ENCODE measurements at places on chromosomes 1 and 21. TPM values are rescaled to one million over a fixed set of nuclear protein-coding genes. Genes with fewer than 3 reads are reported as not detected.

DNA sequence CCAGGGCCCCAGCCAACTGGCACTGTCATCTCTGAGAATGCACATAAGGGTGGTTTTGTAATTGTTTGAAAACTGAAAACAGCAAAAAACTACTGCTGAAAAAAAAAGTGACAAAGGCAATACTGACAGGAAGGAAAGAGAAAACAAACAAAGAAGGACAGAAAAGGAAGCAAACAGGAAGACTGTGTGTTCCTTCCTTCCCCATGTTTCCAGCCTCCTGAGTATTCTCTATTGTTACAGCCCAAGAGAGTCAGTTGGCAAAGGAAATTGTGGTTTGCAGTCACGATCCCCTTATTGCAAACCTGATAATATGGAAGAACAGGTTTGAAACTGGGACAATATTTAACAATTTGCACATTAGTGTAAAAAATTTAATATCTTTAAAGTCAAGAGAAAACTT, 1177.6 kb downstream of the PLA2G4A start:
- DNase-seq, result no peak

DNA sequence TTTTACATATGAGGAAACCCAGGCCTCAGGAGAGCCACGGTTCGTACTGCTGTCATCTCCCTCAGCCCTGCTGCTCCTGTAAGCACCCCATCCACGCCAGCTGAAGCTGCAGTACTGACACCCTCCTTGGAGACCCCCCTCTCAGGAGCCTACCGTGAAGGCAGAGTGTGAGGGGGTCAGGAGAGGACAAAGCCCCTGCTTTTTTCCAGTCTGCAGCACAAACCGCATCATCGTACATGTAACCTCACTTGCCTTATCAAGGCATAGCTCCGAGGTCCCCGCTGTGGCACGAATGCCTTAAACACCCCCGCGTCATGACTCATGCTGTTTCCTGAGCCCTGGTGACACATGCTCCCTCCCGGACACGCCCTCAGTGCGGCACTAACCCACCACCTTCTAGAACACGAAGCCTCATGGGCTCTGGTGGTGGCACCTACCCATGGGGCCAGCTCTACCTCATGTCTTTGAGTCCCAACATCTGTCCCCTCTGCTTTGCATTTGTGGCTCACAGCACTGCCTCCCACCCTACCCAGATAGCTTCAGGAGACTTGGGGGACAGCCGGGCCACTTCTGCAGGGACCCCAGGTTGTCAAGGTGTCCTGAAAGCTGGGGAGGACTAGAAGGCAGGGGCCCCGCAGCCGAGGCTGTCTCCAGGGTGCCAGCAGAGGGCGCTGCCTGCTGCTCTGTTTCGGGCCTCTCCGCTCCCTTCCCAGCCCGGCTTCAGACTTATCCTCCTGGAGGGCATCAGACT, 4.9 kb downstream of the SH3BGRL3 start:
- no peak for DNase-seq

GRCh38 chr1:40338745-40339419, 21.8 kb upstream of the COL9A2 start:
- DNase-seq, result peak; percentile 72

GRCh38 chr1:54812801-54813484, 11.8 kb upstream of the TTC22 start:
- DNase-seq, result no peak

- no peak for DNase-seq
These were observed 53.6 kb downstream of the OLFML2B start for GRCh38 chr1:161970036-161970435.

DNA sequence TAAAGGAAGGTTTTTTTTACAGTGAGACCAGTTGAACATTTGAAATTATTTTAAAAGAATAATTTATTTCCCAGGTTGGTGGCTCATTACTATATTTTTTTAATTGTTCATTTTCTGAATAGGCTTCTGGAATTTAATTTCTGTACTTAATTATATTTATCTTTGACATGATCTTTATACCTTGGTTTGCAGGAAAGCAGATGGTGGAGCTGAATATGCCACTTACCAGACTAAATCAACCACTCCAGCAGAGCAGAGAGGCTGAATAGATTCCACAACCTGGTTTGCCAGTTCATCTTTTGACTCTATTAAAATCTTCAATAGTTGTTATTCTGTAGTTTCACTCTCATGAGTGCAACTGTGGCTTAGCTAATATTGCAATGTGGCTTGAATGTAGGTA, 41.5 kb downstream of the CD46 start:
- DNase-seq, result no peak

GRCh38 chr1:114302821-114303220, 149.2 kb upstream of the SYT6 start:
- no peak for DNase-seq

DNA sequence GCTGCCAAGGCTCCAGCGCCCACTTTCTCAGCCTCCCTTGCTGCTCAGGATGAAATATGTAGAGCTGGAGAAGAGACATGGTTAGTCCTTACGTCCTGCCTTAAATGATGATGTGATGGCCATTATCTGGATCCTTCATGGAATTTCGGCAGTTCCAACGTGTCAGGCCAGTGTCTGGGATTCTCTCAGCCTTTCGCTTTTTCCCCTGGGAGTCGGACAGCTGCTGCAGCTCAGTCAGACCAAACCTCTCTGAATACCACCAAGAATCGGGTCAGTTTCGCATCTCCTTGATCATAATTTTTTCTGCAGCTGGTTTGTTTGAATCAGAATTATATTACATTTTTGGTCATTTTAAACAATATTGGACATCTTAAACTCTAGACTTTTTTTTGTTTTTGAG, 22.3 kb upstream of the KLHDC8A start:
- no peak for DNase-seq

GRCh38 chr1:87348341-87349019, 19.8 kb downstream of the LMO4 start:
- DNase-seq, result no peak

DNA sequence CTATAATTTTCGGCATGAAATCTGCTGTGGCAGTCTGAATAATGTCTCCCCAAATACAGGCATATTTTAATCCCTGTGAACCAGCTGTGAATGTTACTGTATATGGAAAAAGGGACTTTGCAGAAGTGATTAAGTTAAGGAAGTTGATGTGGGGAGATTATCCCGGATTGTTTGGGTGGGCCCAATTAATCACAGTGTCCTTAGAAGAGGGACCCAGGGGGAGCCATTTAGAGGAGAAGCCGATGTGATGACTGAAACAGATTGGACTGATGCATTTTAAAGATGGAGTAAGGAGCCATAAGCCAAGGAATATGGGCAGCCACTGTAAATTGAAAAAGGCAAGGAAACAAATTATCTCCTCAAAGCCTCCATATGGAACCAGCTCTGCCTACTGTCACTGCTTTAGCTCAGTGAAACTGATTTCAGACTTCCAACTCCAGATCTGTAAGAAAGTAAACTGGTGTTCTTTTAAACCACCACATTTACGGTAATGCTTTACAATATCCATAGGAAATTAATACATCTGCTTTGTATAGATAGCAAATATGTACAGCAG, 61.1 kb upstream of the GPR88 start:
- DNase-seq, result no peak

- DNase-seq, result no peak
These were observed 164.0 kb upstream of the UBE2U start for GRCh38 chr1:64039390-64039926.

- no peak for DNase-seq
These were observed 105.9 kb upstream of the C21orf91 start for GRCh38 chr21:17925000-17925610.

Gene PDPN
- polyA plus RNA-seq, result 18.6 TPM

Gene DDX20
- 20.7 TPM for polyA plus RNA-seq

Gene BATF3
- 1.3 TPM for polyA plus RNA-seq
